ENCODE measurements at places on chromosomes 2 and 18. TPM values are rescaled to one million over a fixed set of nuclear protein-coding genes. Genes with fewer than 3 reads are reported as not detected.

DNA sequence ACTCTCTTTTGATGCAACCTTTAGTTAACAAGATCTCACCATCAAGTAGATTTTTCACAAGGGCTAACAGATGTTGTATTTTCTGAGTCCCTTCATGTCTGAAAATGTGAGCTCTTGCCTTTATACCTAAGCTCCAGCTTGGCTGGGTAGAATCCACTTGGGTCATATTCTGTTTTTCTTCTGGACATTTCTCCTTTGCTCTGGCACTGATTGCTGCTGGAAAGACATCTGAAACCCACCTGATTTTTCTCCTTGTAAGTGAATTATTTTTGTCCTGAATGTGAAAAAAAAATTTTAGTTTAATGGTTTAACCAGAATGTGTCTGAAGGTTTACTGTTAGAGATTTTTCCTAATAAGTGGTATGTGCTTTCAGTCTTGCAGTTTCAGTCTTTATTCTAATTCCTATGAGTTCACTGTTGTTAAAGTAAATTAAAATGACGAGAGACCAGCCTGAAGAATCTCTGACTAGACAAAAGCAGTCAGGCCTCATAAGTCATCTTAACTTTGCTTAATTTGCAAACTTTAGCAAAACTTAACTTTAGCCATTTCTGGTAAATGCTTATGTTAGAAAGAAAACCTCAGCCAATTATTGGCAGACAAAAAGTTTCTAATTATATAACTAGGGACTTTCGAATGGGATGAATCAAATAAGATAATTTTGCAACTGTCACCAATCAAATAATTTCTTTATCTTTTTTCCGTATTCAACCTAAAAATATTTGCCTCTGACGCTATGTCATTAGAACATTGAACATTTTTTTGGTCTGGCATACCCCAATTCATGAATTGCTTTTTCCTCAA lies 70.8 kb downstream of the ACAA2 start:
- DNase-seq = no peak

- peak; percentile 32 for DNase-seq
These were observed 5.4 kb upstream of the TDRD15 start for GRCh38 chr2:21118302-21118920.

DNA sequence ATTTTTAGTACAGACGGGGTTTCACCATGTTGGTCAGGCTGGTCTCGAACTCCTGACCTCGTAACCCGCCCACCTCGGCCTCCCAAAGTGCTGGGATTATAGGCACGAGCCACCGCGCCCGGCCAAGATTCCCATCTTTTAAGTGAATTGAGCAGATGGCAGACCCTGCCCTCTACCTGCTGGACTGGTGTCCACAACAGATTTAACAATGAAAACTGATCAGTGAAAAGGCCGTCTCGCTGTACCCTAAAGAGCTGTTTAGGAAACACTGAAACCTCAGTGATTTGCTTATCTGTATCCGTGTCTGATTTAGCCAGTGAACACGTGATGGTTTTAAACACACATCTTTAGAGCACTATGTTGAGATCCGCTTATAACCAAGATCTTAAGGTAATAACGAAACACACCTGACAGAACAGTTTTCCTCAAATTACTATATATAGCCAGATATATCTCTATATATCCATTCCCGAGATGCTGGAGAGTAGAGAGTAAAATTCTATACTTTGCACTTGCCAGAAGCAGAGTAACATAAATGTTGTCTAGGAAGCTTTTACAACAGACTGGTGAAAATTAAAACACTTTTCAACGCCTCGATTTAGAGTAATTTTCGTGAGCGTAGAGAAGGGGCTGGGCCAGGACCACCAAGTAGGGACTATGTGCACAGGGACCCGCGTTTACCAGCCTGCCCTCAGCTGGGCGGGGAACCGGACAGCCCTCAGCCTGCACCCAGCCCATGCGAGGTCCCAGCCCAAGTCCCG lies 594 bp downstream of the FAM161A start:
- DNase-seq = peak; percentile 75

DNA sequence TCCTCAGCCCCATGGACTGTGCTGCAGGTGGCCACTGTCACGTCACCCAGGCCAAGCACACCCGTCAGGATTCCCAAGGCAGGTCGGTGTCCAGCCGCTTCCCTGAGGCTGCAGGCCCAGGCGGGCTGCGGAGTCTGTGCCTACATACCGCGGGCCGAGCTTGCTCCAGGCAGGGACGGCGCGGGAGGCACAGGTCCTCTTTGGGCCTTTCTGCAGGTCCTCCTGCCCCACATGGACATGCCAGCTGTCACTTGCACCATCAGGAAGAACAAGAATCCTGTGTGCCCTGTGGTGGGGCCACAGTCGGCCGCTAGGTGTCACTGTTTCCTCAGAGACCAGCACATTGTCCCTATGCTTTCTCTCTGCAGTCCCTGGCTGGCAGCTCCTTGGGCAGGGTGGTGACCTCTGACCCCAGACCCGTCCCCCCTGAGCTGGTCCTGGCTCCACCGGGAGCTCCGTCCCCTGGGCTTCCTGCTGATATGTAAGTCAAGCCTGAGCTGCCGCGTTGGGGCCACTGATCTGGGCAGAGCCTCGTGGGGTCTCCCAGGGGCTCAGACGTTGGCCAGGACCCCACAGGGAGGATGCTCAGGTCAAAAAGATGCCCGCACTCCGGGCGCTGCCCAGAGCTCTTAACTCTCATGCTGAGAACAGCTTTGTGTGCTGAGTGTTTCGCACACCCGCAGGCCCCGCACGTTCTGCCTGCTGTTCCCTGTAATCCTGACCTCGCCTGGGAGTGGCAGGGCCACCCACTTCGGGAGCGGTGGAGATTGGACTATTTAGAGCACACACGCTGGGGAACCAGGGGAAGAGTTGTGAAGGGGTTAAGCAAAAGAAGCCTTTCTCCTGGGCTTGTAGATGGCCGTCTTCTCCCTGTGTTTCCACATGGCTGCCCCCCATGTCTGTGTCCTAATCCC lies 17.3 kb upstream of the AGXT start:
- DNase-seq = peak; percentile 74

GRCh38 chr2:128565441-128565840 lies 246.8 kb upstream of the HS6ST1 start:
- DNase-seq = no peak

- no peak for DNase-seq
These were observed 57.8 kb upstream of the NABP1 start for GRCh38 chr2:191620144-191620543.

- DNase-seq = no peak
These were observed 1589.1 kb upstream of the ZEB2 start for GRCh38 chr2:146108993-146109392.

DNA sequence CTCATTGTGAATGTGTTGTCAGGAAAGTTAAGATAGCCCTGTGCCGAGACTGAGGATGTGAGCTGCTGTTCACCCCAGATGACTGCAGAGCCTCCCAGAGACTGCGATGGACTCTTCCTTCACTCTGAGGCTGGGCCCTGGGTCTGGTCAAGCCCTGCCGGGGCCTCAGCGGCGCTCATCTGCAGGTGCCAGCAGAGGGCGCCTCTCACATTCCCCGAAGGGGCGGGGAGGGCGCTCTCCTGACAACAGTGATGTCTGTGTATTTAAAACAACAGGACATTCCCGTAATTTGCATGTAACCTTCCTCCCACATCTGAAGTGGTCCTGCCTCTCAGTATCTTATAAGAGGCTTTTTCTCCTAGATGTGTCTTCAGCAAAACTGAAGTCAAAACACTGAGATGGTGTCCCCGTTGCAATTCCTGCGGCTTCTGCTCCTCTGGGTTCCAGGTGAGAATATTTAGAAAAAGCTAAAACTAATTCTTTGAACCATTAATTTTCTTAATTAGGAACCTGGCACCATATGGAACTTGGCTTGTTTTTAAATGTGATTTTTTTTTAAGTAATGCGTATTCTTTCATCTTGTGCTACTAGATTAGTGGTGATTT lies 1377.9 kb downstream of the RPIA start:
- peak; percentile 62 for DNase-seq

DNA sequence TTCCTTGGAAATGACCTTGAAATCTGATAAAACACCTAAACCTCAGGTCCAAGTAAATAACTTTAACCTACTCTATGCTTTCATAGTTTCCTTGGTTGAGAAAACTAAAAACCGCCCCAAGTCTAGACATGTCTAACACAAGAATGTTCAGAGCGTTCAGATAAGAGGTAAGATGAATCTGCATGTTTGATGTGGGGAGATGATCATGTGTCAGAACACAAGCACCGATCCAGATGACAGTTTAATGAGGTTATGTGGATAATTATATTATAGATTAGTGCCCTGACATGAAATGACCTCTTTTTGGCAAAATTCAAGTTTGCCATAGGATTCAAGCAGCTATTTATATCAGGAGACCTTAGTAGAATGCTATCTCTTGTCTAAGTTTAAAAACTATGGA lies 729.8 kb upstream of the SOX11 start:
- DNase-seq = no peak

LDAH gene
- total RNA-seq = 24.5 TPM

NT5C1B gene
- 0.21 TPM for total RNA-seq

WNT10A gene
- total RNA-seq = 0.12 TPM

MREG gene
- 14.8 TPM for total RNA-seq

NDUFS1 gene
- total RNA-seq = 169 TPM

GALNT5 gene
- total RNA-seq = 0.03 TPM
